ENCODE measurements at places on chromosomes 16 and 17.
A peak's percentile ranks its signal among the peaks of the same experiment; 100 is the strongest.

DNA sequence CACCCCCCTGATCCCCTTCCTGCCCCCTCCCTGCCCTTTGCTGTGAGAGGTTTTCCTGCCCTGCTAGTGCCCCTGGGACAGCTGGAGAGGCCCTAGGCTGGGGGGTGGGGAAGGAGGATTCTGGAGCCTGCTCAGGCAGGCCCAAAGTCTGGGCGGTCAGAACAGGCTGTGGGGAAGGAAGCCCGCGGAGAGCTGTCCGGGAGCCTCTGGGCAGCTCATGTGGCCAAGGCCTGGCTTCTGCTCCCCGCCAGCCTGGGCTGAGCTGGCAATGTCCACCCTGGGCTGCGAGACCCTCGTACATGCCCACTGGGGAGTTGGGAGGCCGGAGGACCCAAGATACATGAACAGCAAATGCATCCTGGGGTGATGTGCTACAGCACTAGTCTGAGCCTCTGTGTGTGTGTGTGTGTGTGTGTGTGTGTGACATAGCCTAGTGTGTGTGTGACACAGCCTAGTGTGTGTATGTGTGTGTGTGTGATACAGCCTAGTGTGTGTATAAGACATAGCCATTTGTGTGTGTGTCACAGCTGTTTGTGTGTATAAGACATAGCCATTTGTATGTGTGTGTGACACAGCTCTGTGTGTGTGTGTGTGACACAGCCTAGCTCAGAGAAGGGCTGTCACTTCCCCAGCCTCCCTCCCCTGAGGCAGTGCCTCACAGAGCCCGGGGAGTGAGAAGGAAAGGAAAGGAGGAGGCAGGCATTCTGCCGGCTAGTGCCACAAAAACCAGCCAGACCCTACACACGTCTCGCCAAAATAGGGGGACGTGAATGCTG is 201.4 kb upstream of the CIBAR2 start:
- no peak for DNase-seq

DNA sequence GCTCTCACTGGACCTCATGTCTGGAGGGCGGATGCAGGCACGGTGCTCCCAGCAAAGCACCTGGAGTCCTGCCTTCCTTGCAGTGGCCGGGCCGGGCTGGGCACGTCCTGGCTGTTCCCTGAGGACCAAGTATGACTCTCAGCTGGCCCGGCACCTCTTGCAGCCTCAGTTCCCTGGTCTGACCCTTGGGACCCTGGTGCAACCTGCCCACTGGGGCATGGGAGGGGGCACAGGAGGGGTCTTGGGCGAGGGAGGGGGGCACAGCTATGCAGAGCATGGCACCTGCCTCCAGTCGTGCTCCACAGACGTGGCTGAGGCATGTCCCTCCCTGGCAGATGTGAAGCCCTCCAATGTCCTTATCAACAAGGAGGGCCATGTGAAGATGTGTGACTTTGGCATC is 19.6 kb downstream of the MAP2K3 start:
- no peak for DNase-seq

DNA sequence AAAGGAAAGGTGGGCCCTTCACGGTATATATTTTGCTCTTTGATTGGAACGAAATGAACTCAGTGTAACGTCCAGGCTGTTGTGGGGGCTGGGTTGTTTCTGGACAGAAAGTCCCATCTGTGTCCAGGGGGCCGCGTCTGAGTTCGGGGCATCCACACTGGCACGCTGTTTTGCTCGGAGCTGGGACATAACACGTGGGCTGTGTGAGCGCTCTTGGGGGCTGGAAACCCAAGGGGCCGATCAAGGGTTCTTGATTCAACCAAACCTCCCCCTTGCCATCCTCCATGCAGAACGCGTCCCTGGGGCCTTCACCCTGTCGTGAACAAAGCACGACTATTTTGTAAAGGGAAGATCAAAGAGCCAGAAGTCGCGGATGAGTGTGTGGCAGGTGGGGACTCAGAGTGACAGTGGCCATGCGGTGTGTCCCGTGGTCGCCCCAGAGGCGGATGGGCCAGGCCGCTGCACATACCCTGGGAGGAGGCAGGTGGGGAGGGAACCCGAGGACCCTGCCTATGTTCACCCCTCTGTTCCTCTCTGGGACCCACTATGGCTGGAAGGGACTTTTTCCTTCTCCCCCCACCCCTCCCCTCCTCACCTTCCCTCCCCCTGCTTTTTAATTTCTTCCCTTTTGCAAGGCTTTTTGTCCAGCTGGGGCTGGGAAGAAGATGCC is 387.2 kb downstream of the SEC14L1 start:
- DNase-seq, result no peak

- no peak for DNase-seq
Observed at GRCh38 chr16:11242658-11243057, 13.3 kb downstream of the SOCS1 start.

DNA sequence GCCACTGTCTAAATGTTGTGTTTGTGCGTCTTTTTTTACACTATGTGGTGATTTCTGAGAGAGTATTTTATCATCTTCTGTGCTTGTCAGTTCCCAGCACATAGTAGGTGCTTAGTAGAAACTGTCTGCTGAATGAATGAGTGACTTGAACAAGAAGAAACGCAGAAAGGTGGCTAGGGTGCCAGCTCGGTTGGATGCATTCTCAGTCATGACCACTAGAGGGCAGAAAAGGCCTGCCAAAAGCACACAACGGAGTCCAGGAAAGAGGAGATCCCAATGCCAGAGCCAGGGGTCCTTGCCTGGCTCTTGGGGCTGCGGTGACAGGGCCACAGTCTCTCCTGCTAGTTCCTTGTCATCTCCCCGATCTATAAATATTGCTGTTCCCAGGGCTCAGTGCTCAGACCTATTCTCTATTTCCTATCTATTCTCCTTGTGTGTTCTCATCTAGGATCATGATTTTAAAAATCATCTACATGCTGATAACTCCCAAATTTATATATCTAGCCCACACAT is 57.3 kb upstream of the CCL1 start:
- peak; percentile 52 for DNase-seq

- DNase-seq, result no peak
Observed at GRCh38 chr17:68803164-68803929, 151.8 kb downstream of the ABCA8 start.

DNA sequence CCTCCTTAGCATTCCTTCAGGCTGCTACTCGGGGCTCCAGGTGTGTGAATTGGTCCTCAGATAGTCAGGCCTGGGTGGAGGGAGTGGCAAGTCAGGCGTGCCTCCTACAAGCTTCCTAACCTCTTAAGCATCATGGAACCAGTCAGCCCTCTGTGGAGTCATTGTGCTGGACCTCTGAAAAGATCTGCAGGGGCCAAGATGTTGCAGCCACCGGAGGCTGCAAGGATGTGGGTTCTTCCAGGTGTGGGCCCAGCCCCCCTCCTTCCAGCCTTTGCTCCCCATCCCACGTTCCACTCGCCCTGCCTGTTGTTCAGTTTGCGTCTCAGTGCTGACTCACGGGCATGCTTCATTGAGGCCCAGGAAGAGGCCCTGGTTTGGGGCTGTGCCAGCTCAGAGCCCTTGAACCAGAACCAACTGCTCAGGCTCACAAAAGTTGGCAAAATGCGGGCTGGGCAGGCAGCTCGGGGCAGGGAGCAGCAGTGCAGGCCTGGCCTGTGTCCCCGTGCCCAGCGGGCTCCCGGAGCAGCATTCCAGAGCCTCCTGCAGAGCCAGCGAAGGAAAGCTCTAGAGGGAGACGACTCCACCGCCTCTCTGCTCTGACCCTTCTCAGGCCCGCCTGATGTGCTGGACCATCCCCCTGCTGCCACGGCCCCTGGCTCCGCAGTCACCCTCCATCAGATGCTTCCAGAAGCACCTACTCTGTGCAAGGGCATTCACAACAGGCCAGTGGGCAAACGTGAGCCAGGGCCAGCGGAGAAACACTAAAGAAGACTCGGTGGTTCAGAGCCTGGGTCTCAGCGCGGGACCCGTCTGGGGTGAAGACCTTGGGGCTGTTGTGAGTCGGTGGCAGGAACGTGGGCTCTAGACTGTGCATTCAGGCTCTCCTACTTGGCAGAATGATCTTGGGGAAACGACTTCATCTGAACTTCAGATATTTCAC is 7.5 kb downstream of the LDHD start:
- no peak for DNase-seq

DNA sequence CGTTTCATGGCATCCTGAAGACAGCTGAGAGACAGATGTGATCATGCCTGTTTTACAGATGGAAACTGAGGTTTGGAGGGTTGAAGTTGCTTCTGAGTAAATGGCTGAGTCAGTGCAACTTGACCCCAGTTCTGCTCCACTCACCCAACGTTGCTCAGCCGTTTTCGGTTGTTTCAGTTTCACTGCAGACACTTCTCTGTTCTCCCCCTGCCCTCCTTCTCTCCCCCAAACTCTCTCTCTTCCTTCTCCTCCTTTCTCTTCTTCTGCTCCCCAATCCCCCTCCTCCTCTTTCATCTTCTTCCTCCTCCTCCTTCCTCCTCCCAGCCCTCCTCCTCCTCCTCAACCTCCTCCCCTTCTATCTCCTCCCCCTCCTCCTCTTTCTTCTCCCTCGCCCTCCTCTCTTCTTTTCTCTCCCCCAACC is 9.4 kb upstream of the CEP20 start:
- DNase-seq, result no peak

DNA sequence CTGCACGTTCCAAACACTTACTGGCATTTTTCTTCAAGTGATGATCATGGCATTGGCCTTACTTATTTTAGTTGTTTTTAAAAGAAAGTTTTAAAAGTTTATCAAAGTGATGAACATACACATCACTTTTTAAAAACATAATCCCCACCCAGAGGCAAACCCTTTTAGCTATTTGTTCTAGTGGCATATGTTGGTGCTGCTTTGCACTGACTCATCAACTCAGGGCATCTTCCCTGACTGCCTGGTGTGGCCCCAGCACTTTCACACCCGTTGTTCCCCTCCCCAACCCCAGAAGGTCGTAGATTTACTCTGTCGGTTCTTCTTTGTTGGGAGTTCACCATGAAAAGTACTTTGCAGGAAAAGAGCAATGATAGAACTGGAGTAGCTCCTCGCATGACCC is 161.3 kb downstream of the RPTOR start:
- DNase-seq, result no peak

- DNase-seq, result no peak
Observed at GRCh38 chr16:72299684-72300243, 127.8 kb upstream of the PMFBP1 start.

GRCh38 chr16:56356276-56357240 is 68.8 kb downstream of the AMFR start:
- peak; percentile 42 for DNase-seq

DNA sequence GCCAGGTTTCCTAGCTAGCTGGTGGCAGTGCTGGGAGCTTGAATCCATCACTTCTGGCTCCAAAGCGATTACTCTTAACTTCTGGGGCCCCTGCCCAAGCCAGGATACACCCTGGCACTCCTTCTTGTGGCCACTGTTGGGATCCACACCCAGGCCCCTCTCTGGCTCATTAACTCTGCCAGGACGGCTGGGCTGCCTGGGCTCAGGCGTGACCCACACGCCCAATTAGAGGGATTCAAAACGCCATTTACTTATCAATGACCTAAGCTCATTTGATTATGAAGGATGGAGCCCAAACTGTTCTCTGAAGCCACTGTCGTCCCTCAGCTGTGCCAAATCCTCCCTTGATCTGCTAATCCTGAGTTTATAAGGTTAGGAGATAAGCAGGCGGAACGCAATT is 79.7 kb upstream of the BRD7 start:
- DNase-seq, result no peak

GRCh38 chr16:82603784-82604411 is 22.9 kb upstream of the CDH13 start:
- DNase-seq, result no peak

DNA sequence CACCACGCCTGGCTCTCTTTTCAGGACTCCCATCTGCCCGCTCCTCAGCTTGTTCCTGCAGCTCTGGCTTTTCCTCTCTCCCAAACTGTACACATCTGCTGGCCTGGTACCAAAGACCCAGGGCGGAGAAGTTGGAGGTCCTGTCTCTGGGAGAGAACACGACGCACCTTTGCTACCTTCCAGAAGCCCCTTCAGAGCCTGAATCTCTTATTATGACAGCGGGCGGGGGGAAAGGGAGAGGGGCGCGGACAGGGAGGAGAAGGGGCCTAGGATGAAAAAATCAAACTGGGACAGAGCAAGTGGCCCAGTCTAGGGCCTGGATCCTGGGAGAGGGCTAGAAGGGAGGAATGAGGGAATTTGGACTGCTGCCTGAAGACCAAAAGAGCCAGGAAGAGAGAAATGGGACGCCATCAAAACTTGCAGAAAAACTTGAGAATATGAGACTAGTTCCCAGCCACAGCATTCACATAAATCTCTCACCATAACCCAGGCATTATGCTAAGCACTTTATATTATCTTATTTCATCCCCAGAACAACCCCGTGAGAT is 2.5 kb upstream of the PER1 start:
- no peak for DNase-seq

GRCh38 chr17:75720656-75721462 is at the start of gene ITGB4:
ITGB4 (plus strand) TSS chr17:75721459; CDS start chr17:75724704, 3,245 bp downstream.
- DNase-seq, result peak; percentile 53

DNA sequence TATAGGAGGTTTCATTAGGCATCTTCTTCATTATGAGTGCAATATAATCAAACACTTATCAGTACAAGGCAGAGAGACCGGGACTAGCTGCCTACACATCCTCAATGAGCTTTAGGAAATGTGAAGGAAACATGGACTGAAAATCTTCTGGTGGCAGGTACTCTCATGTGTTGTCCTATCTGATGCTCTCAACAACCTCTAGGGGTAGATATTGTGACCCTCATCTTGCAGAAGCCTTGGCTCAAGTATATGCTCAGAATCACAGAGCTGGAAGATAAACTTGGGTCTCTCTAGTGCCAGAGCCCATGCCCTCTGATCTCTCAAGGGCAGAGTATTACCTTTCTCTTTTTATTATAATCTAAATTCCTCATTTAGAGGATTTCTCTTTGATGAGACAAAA is 181.6 kb upstream of the C17orf78 start:
- no peak for DNase-seq

DNA sequence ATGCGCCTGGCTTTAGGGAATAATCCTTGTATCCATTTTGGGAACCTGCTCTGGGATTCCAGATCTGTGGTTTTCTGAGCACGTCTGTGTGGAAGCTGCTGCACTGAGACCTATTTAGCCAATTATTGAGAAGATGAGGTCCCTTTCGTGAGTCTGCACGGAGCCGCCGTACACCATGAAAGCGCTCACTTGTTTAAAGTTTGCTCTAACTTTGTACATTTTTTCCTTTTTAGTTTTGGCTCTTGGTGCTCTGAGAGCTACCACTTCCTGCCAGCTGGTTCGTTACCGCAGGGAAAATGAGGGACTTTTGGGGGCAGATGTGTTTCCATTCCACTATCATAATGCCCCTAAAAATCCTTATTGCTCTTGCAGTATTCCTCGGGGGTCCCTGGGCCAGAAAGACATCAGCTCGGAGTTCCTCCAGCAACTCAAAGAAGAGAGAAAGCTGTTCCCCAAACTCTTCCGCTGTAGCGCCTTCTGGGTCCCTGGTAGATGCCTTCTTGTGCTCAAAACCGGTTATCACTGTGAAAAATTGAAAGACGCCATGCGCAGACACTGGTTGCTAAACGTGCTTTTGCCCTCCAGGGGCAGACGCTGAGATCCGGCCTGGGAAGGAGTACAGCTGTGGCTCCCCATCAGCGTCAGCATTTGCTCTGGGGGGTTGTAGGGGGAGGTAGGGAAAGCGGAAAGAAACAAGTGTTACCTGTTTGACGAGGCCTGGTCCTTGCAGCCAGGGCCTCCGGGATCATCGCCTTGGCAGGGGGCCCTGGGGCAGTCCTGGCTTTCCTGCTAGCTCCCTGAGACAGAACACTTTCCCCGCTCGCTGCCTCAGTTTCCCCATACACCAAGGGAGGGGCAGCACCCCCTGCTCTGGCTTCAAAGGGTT is 238.1 kb downstream of the MRTFB start:
- no peak for DNase-seq

All from T-helper 1 cell (primary cell).